Cortex of kidney (tissue), 1 donor: ENCODE measurements at places on chromosomes 16 and 17.

- no peak for DNase-seq
Measured at GRCh38 chr17:58277802-58278595, 2.7 kb downstream of the MPO start.

GRCh38 chr16:89615596-89616090 lies 2.2 kb downstream of the DPEP1 start:
- no peak for DNase-seq

GRCh38 chr17:20914658-20915057 lies 128.2 kb downstream of the USP22 start:
- DNase-seq = no peak

GRCh38 chr17:43905985-43906852 lies 1.1 kb downstream of the MPP2 start:
- no peak for DNase-seq

- DNase-seq = no peak
Measured at GRCh38 chr16:50909831-50910735, 168.2 kb downstream of the CYLD start.

- DNase-seq = no peak
Measured at GRCh38 chr16:67011274-67011673, 17.7 kb upstream of the CBFB start.

GRCh38 chr16:1047801-1048200 lies 24.7 kb upstream of the SSTR5 start:
- no peak for DNase-seq

DNA sequence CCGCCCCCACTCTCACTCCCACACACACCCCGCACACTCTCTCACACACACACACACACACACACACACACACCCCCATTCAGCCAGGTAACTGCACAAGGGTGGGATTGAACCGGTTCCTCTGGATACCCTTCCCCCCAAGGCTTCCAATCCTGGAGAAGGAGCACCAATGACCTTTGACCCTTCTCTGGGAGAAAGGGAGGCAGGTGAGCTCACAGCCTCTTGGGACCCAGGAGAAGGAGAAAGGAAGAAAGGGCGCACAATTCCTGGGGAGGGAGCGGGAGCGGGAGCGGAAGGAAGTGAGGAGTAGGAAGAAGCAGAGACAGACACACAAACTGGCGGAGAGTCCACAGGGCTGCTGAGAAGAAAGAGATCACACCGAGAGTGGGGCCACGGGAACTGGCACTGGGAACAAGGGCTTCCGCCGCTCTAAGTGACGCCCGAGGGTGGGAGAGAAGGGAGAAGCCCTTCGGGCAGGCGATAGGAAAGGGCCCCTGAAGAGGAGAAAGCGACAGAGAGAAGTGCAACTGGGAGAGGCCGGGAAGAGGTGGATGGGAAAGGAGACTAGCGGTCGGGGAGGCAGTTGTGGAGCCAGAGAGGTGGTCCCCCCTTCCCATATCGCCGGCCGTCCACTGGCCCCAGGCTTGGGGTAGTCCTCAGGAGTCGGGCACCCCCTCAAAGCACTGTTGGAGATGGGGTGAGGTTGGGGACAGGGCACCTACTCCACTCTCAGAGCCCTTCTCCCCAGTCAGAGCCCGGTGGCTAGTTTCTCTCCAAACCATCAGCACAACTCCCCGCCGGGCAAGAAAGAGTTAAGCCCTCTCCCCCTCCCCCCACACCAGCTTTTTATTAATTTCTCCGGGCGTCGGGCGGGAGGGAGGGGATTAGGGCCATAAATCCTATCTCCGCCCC lies 1.3 kb downstream of the SAMD14 start:
- no peak for DNase-seq

- no peak for DNase-seq
Measured at GRCh38 chr17:66782851-66783250, 52.1 kb upstream of the CACNG5 start.

- no peak for DNase-seq
Measured at GRCh38 chr16:27806986-27807385, 256.5 kb downstream of the GSG1L start.

- DNase-seq = no peak
Measured at GRCh38 chr17:6996256-6997011, 585 bp downstream of the ALOX12 start.

- DNase-seq = no peak
Measured at GRCh38 chr17:80354336-80354735, 60.6 kb upstream of the ENDOV start.

DNA sequence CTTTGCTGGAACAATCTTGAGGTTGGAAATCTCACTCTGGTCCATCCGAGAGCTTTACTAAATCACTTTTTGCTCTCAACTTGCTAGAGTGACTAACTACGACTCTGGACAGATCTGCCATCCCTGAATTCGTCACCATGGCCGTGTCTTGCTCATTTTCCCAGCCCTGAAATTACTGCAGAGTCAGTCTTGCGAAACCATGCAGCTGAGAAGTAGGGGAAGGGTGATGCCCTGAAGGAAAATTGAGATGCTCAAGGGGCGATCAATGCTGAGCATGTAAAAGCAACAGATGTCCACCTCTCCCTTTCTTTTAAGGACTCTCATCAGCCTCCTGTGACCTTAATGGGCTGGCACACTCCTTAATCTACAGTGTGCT lies 18.8 kb downstream of the PCTP start:
- DNase-seq = no peak

DNA sequence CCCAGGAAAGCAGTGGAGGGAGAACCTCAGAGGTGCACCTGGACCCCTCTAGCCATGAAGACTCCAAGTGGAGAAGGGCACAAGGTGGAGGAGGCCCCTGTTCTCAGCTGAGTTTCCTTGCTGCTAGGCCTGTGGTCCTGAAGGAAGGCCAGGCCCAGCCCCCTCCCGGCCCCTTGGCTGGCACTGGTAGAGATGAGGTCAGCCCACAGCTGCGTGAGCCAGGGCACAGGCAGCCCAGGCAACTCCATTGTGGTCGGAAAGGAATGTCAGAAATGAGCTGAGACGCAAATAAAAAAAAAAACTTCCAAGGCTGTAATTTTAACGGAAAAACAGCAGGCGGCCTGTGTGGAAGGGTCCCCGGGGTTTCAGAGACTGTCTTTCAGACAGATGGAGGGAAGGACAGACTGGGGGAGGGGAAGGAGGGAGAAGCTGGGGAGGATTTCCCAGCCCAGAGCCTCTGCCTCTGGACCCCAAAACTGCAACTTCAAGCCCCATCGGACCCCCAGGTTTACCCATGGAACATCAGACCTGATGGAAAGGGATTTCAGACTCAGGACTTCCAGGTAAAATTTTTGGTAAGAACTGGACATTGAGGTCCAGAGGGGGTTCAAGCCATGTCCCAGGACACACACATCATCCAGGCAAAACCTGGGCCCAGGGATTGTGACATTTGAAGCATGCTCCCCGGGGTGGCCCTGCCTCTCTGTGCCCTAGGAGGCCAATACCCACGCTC lies 25.6 kb upstream of the MRPS23 start:
- no peak for DNase-seq

DNA sequence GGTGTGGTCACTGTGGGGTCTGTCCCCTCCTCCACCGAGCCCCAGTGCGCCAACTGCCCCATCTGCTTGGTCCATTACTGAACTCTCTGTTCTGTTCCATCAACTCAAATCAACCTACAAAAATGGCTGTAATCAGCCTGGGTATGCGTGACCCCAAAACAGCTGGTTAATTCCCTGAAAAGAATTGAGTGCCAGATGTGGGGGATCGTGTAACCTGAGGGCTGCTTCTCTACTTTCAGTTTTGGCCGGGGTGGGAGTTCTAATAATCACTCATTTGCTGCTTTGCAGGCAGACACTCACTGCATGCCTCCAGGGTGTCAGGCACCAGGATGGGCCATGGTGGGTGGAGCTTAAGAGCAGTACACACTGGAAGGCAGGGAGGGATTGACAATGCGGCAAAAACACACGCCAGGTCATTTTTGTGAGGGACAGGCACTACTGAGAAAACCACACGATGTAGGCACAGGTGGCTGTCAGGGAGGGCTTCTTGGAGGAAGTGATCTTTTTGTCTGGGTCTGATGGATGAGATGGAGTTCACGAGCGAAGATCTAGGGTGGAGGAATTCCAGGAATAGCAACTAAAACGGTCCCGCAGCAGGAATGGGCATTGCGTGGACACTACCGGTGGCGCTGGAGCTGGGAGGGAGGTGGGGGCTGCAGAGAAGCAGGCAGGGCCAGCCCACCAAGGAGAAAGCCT lies 30.4 kb upstream of the SSTR5 start:
- no peak for DNase-seq

- no peak for DNase-seq
Measured at GRCh38 chr16:14181371-14182050, 110.4 kb downstream of the MRTFB start.

DNA sequence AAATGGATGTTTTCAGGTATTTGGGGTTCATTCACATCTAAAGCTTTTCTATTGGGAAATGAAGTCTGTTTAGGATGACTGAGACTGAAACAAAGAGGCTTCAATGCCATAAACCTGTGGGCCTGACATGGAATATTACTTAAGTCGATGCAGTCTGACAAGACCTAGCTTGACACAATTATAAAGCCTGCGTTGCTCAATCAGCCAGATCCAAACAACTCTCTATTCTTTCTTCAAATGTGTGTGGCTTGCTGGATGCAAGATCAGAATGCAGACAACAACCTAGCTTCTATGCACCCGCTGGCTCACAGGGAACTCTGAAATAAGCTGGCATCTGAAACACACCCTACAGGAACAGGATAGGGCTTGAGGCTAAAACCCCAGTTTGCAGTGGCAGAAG lies 40.0 kb downstream of the RFFL start:
- no peak for DNase-seq

DNA sequence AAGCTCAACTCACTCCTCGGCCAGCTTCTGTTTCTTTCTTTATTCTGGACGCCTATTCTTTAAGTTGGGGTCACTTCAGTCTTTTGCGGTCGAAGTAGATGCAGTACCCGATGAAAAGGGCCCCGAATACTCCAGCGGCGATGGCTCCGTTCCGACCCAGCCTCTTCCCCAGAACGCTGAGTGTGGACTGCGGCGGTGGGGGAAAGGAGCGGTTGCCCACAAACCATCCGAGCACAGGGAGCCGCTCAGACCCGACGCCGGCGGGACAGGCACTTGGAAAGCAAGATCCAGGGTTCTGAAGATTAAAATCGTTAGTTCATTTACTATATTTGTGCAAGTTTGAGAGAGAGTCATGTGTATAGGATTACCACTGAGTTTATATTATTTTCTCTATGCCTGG lies 22.5 kb downstream of the SLFN12L start:
- no peak for DNase-seq

GRCh38 chr17:58144801-58145200 lies 3.4 kb upstream of the OR4D1 start:
- DNase-seq = no peak

GRCh38 chr17:58686980-58687379 lies 4.9 kb downstream of the TEX14 start:
- DNase-seq = no peak

- DNase-seq = no peak
Measured at GRCh38 chr17:9798724-9799123, 7.3 kb upstream of the DHRS7C start.

DNA sequence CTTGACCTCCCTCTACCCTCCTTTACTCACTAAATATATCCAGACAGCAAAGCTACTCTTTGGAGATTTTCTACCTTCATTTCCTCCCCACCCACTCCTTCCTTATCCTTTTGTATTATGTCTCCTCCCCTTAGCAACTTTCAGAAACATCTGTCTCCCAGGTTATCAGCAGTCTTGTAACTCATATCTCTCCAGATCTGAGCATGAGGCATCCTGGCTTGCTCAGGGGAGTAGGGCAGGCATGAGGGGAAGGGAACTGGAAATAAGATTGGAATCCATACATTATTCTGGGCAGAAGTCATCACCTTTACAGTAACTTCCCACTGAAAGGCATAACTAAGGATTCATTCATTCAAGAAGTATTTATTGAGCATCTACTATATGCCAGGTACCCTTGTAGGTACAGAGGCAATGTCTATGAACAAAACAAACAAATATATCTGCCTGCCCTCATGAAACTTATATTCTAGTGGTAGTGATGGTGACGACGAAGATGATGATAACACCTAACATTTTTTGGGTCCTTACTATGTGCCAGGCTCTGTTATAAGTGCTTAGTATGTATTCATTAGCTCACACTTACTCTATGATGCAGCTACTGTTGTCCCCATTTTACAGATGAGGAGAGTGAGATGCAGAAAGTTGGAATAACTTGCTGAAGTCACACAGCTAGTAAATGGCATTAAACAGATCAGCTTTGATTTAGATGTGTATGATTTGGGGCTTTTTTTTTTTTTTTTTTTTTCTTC lies 123.9 kb upstream of the CACNG3 start:
- DNase-seq = no peak

DNA sequence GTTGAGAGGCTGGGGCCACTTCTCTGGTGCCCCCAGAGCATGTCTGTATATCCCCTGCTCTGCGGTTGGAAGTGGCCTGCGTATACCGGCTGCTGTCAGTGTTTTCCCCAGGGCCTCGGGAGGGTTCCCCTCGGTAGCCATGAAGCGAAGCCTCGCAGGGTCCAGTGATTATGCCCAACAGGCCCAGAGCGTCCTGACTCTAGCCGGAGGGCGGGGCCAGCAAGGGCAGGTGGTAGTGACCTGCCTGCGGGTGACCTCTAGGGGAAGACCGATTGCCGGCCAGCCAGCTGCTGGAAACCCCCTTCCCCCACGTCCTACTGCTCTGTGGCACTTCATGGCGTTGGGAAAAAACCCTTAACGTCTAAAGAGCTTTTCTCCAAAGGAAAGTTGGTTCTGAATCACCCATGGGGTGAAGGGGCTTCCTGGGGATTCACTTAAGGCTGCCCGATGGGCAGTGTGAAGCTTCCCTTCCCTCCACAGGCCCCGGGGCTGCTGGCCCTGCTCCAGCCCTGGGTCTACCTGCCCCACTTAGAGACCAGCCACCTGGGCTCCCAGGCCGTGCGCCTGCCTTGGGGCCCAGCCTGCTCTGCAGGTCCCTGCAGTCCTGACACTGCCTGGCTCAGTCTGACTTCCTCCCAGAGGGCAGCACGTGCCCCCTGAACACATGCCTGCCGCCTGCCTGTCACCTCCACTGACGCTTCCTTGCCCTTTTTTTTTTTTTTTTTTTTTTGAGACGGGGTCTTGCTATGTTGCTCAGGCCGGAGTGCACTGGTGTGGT lies 72.8 kb downstream of the SOCS1 start:
- DNase-seq = no peak

DNA sequence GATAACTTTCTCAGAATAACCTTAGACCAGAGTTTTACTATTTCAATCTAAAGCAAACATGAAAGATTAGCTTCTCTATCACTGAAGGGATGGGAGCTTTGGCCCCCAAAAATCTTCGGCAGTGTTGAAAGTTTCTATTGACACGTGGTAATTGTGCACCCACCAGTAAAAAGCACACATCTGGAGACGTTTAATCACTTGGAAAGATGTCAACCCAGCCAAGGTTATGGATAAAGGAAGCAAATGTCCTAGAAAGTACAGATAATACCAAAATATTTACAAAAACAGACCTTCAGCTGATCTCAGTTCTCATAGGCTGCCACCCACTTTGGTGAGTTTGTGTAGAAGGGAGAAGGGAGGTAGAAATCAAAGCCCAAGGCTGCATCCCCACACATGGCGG lies 5.3 kb downstream of the MYCBPAP start:
- no peak for DNase-seq

GRCh38 chr16:57606847-57607501 lies 21.5 kb upstream of the ADGRG1 start:
- no peak for DNase-seq

- no peak for DNase-seq
Measured at GRCh38 chr17:32757963-32758362, 119.0 kb downstream of the MYO1D start.

- no peak for DNase-seq
Measured at GRCh38 chr16:21227866-21228265, 5.6 kb upstream of the ANKS4B start.
